ENCODE measurements at places on chromosomes 11 and 22.
A peak's percentile ranks its signal among the peaks of the same experiment; 100 is the strongest.

DNA sequence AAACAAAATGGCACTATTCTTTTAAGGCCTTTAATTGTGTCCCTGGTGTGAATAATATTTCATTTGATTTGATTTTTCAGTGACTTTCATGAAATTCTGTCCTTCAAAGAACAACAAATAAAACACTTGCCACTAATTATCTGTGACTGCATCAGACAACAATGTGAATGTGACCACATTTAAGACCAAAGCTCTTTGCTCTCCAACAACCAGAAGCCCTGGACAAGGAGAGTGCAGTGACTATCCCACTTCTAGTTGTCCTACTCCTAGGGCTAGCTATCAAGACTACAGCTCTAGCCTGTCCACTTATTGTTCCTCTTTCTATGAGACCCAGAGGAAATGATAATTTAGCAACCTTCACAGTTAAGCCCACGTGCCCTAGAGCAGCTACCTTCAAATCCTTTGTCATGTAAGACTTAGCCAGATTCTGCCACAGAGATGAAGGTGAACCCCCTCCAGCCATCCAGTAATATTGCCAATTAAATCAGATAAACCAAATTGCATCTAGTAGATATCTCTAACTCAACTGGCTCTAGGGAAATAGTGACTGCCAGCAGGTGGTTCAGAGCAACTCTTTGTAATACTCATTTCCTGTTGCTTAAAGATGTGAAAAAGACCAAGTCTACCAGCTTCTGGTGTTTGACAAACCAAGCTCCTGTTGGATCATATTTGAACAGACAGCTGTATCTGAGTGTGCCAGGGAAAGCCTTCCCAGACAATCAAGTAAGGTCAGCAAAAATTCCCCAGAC, 142.6 kb upstream of the BLID start:
- DNase-seq, result no peak

DNA sequence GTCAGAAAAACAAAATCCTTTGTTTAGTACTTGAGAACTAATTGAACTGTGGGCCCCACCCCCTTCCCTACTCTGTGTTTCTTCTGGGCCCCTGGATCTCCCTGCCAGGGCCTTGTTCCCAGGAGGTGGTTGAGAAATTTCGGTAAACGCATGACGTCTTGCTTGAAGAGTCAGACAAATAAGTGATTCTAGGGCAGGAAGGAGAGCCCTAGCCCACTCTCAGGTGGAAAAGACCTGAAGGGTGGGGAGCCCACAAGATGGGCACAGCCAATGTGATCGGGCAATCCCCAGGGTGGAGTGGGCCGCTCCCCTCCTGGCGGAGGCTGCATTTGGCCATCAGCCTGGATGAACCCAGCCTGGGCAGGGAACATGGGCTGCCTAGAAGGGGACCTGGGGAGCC, 16.8 kb upstream of the P2RY2 start:
- peak; percentile 9 for DNase-seq

GRCh38 chr22:41659941-41660340, 28.7 kb downstream of the SNU13 start:
- no peak for DNase-seq

- no peak for DNase-seq
Observed at GRCh38 chr11:57434640-57435546, 8.0 kb upstream of the SLC43A3 start.

GRCh38 chr11:72702577-72703241, 28.5 kb upstream of the PDE2A start:
- no peak for DNase-seq

Data from glutamatergic neuron (in vitro differentiated cells).